ENCODE measurements at places on chromosomes 3 and 15.
A peak's percentile ranks its signal among the peaks of the same experiment; 100 is the strongest.

DNA sequence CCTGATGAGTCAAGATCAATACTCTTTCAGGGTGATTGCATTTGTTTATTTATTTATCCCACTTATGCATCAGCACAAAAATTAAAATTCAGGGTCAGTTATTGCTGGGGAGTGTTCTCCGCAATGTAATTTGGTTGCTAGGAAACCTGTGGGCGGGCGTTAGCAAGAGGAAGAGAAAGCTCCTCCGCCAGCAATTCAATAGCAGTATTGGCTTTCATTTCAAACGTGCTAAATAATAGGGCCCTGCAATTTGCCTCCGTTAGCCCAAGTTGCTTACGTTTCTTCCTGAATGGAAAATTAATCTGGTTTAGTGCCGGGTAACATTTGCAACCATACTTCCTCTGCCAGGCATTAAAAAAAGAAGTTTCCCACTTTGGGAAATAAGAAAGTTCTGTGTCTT lies 35.5 kb upstream of the PLCL2 start:
- peak; percentile 59 for DNase-seq

DNA sequence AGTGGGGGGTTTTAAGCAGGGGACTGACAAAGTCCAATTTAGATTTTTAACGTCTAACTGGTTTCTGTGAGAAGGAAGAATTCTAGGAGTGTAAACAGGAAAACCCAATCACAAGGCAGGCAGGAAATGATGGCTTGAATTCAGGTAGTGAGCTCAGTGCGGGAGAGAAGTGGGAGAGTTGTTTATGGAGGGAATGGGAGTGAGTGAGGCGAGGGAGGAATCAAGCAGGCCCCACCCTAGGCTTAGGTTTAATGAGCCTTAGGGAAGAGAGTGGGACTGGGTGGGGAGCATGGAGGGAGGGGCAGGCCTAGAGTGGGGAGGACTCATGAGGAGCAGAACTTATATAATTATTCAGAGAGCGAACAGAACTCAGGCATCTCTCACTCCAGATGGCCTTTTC lies 17.9 kb downstream of the VIPR1 start:
- DNase-seq = no peak

DNA sequence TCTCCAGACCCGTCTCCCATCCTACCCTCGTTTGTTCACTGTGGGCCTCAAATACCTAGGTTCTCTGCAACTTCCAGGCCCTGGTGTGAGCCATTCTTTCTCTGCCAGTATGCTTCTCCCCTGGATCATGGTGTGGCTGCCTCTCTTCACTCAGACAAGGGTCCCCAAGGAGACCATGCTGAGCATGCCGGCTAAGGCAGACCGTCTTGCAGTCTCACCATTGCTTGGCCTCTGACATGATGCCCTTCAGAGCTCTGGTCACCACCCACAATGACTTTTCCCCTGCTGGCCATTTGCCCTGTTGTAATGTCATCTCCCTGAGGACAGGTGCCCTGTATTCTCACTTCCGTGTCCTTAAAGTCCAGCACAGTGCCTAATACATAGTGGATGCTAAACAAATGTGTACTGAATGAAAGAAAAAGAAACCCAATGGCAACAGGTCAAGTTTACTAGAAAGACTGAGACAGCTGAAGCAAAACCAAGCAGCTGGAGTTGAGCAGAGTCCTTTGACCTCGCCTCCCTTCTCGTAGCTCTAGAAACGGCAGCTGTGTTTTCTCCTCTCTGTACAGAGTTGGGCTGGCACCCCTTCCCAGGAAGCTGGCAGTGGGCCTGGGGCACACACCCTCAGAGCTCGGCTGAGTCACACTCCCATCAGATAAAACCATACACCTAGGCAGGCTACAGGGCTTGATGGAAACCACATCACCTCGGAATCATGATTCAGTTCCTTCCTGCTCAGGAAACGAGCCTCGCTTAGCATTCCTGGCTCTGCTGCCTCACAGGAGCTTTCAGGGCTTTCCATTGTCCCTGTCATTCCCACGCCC lies 8.6 kb downstream of the TLR9 start:
- no peak for DNase-seq

DNA sequence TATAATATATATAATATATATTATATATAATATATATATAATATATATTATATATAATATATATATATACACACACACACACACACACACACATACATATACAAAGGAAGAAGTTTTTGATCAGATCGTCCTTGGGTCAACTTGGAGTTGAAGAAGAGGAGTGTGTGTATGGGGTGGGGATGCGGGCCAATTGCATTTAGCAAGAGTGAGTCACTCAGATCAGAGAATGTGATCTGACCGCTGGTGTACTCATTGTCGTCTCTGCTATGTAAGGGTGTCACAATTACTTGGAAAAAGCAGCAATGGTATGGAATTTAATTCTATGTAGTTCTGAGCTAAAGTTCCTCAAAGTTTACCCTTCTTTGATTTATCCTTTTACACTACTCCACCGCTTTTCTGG lies 4.6 kb upstream of the VGLL3 start:
- no peak for DNase-seq

- DNase-seq = no peak
Measured at GRCh38 chr15:42053914-42054313, 33.1 kb upstream of the PLA2G4E start.

DNA sequence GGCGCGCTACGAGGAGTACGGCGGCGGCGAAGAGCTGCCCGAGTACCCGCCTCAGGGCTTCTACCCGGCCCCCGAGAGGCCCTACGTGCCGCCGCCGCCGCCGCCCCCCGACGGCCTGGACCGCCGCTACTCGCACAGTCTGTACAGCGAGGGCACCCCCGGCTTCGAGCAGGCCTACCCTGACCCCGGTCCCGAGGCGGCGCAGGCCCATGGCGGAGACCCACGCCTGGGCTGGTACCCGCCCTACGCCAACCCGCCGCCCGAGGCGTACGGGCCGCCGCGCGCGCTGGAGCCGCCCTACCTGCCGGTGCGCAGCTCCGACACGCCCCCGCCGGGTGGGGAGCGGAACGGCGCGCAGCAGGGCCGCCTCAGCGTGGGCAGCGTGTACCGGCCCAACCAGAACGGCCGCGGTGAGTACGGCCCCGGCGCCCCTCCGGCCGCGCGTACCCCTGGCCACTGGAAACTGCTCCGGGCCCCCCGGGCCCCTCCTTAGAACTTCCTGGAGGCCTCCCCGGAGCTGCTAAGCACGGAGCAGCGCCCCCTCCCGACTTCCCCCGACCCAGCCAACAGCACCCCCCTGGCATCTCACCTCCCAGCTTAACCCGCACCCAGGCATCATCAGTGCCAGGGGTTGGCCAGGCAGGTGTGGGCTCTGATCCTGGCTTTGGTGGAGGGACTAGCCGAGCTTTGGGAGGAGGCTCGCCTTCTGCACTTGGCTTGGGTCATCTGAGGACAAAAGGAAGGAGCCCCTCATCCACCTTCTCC lies 1.4 kb downstream of the LOXL1 start:
- DNase-seq = peak; percentile 41

GRCh38 chr3:15892311-15893227 lies 94.8 kb upstream of the ANKRD28 start:
- no peak for DNase-seq

DNA sequence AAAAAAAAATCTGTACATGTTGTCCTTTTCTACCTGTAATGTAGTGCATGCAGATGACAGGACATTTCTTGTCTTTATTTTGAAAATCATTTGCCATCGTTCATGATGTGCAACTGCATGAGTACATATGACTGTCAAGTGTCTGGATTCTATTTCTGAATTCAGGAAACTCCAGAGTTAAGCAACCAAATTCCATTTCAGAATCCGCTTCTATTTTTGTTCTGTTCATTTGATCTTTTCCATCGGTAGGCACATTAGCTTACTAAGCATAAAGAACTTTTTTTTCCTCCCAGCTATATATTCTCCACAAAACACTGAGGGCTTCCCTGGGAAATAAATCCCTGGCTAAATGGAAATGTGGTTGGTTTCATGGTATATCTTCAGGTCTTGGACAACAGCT lies 365.6 kb downstream of the PTPRG start:
- DNase-seq = no peak

- DNase-seq = no peak
Measured at GRCh38 chr3:30112902-30113484, 493.4 kb upstream of the TGFBR2 start.

DNA sequence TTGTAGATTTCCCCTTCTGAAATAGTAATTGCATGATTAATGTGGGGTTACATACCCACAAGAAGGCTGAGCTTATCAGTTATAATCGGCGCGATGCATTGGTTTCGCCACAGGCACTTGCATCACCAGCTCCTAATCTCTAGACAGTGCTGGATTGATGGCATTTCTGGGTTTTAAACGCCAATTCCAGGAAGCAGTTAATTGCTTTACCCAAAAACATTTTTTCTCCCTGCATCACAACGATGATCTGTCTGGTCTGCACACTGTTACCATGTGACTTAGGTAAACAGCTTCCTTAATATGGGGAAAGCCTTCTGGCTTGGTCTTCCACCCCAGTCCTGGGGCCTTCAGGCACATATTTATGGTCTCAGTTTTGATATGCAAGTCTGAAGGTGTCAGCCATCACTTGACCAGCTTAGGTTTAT lies 70.0 kb upstream of the HEG1 start:
- DNase-seq = peak; percentile 32

GRCh38 chr15:52137432-52138357 lies 25.1 kb upstream of the BCL2L10 start:
- DNase-seq = no peak

- no peak for DNase-seq
Measured at GRCh38 chr3:136055491-136055890, 90.0 kb downstream of the PPP2R3A start.

DNA sequence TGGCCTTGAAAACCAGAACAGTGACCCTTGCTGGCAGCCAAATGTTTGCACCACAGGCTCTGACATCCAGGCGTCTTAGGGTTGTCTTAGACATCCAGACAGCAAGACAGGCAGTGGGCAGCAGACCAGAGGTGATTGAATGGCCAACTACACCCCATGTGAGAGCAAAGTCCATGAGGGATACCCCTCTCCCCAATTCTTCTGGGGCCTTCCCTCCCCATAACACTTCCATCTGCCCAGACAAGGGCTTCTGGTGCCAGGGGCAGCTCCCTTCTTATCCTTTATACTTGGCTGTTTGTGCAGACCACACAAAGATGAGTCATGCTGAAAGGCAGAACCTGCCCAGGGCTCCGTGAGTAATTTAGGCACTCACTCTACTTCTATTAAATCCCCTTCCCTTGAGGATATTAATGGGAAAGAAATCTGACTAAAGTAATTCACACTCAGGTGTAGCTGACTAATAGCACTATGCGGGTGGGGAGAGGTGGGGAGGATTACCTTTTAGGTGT lies 257.9 kb downstream of the UACA start:
- DNase-seq = no peak

DNA sequence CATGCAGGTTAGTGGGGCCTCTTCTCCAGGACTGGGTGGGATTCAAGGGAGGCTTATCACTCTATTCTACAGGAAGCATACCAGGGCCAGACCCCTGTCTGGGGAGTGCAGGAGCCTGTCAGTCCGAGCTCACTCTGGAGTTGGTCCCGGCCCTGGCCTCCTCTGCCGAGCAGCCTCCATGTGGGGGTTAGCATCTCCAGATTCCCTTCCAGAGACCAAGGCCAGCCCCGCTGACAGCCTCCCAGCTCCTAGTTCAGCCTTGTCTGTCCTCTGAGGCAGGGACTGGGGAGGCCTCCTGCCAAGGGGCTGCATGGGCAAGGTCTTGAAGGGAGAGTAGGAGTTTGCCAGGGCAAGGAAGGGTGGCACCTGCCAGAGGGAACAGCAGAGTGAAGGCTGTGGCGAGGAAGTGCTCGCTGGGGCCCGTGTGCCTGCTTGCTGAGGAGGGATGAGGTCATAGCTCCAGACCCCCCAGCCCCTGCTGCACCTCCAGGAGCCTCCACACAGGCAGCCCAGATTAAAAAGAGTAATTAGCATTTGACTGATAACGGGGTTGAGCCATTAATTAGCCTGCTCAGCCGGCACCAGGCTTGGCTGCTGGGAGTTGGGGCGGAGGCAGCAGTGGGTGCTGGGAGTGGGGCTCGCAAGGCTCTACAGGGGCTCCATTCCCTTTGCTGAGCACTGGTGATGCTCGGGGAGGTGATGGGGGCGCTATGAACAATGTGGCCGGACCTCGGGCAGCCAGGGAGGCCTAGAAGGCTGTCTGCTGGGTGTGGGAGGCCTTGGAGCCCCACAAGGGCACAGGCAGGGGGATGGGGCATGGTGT lies 54.3 kb downstream of the DNAJB8 start:
- DNase-seq = no peak
